ENCODE measurements at places on chromosomes 6 and 20.

DNA sequence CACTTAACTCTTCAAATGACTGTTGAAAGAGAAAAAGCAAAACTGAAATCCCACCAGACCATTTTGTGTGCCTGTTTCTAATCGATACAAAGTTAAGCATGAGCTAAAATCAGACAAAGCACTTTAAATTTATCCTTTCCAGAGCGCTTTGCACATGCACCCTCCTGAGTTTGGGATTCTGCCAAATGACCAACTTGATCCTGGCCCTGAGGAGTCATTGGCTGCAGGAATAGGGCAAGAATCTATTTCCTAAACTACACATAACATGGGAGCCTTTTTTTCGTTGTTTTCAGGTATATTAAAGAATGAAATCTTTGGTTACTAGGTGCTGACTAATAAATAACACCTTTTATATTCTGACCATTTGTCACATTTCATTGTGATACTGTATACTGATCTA lies 23.8 kb upstream of the MTHFD1L start:
- DNase-seq: no peak

DNA sequence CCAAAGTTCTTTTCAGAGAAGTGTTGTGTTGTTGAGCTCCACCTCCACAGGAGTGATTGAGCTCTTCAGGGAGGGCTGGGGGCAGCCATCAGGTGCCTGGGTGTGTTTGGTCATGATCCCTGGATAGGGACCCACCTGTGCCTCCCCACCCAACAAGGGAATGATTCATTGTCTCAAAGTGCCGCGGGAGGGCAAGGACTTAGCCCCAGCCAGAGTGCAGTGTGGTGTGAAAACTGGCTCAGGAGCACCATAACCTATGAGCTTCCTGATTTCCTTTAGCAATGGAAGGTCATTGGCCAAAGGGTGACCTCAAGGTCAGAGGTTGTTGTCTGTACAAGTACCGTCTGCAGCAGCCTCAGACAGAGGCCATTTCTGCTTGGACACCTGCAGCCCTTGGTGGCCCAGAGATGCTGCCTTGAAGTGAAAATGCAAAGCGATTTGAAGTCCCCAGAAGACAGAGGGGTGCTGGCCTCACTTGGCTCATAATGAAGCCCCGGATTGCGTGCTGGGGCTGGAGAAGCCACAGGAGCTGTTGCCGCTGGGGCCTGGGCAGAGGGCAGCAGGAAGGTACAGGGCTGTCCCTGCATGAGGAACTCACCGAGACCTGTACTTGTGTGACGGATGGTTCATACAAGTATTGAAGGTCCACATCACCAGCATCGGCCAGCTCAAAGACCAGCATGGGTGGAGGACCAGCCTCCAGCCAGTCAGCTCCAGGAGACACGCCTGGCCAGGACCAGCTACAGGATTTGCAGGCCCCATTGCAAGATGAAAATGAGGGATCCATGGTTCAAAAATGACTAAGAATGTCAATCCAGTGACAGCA lies 100.6 kb upstream of the DUSP22 start:
- DNase-seq: no peak

DNA sequence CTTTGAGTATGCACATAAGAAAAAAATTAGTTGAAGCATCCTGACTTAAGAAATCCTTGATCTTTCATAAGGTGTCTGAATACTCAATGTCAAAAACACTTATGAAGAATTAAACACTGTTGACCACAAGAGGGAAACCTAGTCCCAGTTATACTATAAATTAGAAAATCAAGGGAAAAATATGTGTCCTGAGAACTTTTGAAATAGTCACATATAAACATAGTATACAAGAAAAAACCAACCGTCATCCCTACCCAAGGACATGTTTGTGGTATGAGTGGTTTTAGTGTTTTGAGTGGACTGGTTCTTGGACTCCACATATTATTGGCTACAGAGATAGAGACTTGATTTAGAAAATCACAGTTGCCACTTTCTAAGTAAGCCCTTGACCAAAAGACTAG lies 7.6 kb upstream of the HLA-DRA start:
- no peak for DNase-seq

DNA sequence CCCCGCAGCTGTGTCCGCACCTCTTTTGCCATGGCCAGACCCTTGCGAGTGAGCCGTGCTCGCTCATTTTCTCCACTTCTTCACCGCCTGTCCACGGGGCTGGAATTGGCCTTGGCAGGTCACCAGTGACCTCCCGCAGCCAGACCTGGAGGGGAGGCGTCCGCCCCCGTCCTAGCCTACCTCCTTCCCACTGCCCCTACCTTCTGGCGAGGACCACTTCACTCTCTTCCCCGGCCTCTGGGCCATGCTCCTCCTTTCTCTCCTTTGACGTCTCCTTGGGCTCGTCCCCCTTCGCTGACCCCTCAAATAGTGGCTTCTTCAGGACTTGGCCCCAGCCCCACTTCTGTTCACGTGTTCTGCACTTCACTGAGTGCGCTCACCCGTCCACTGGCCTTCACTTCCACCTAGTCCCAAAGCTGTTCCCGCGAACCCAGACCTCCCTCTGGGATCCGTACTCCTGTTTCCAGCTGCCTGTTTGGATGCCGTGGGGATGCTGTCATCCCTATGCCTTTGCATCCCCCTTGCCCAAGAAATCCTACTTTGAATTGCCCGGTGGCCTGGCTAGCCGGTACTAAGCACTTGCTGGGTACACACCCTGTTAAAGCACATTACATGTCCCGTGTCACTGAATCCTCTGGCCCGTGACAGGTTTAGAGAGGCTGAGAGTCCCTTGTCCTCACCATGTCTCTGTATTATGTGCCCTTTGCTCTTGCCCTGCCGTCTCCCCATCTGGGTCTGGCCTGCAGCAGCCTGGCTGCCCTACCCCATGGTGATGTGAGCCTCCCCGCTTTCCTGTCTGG lies 33.0 kb downstream of the SPATA2 start:
- DNase-seq: no peak

GRCh38 chr6:33746036-33746600 lies 587 bp downstream of the IP6K3 start:
- no peak for DNase-seq

DNA sequence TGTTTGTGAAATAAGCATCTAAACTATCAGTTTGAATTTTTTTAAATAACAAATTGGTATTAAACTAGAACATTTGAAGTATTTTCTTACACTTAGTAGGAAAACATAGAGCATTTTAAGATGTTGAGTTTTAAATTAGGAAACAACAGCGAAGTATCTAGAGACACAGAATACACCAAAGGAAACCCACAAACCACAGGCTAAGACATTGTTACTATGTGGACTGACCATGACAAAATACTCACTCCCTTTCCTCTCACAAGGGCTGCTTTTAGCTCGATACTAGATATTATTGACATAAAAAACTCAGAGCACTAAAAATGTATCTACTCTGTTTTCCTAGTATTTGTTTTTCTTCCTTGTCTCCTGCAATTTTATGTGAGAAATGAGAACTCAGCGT lies 266.0 kb upstream of the CITED2 start:
- no peak for DNase-seq

DNA sequence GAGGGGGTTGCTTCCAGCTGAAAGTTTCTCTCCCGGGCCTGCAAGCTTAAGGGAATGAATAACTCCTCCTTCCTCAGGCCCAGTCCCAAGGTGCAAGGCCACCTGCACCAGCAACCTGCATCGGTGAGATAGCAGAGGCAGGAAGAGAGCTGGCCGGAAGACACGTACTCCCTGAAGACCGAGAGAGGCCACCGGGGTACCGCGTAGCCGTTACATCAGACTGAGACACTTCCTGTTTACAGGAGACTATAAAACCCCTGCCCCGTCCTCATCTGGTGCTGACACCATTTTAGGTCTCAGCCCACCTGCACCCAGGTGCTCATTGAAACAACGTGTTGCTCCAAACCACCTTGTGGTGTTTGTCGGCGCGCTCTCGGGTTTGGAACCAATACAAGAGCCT lies 60.5 kb upstream of the PRND start:
- DNase-seq: peak; percentile 55

- no peak for DNase-seq
These were observed 170.9 kb downstream of the GJA10 start for GRCh38 chr6:90065173-90065572.

DNA sequence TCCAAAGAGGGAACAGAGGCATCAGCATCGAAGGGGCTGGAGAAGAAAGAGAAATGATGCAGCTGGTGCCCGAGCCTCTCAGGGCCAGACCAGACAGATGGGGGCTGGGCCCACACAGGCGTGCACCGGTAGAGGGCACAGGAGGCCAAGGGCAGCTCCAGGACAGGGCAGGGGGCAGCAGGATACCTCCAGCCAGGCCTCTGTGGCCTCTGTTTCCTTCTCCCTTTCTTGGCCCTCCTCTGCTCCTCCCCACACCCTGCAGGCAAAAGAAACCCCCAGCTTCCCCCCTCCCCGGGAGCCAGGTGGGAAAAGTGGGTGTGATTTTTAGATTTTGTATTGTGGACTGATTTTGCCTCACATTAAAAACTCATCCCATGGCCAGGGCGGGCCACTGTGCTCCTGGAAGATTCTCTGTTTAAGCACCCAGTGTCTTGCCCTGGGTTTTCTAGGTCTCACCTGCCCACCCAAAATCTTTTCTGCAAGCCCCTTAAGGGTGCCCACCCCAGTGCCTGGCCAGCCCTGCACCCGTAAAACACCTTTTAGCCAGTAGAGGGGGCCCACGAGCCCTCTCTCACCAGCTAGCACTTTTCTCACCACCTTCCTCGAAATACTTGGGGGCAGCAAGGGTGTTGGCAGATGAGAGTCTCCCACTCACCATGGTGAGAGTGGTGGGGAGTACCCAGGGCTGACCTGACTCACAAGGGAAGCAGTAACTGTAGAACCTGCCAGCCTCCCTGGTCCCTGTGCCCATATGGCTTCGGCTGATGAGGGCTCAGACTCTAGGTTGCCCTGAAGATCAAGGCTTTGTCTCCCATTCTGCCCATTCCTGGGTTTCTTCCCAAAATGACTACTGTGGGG lies 35.7 kb upstream of the ID1 start:
- peak; percentile 70 for DNase-seq

DNA sequence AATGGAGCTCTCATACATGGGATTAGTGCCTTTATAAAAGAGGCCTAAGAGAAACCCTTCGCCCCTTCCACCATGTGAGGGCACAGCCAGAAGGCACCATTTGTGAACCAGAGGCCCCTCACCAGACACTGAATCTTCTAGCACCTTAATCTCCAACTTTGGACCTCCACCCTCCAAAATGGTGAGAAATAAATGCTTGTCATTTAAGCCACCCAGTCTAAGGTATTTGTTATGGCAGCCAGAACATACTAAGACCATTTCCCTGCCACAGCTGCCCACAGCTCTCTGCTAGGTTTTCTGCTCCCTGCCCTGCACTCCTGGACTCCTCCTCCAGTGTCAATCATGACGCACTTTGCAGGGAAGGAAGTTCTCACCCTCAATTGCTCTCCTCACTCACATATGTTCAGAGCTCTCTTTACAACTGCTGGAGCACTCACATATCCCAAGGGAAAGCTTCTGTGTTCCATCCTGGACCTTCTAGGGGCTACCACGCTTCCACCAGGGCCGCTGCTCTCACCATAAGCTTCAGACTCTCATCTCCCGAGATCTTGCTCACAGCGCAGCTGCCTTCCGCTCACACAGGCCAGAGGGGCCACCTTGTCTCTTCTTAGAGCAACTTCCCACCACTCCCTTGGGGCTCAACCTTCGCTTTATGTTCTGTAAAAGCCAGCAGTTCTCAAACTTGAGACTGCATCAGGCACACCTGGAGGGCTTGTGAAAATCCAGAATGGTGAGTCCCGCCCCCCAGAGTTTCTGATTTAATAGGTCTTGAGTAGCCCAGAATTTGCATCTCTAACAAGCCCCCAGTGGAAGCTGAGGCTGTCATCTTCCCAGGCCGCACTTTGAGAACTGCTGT lies 1.6 kb upstream of the LY86 start:
- DNase-seq: no peak

DNA sequence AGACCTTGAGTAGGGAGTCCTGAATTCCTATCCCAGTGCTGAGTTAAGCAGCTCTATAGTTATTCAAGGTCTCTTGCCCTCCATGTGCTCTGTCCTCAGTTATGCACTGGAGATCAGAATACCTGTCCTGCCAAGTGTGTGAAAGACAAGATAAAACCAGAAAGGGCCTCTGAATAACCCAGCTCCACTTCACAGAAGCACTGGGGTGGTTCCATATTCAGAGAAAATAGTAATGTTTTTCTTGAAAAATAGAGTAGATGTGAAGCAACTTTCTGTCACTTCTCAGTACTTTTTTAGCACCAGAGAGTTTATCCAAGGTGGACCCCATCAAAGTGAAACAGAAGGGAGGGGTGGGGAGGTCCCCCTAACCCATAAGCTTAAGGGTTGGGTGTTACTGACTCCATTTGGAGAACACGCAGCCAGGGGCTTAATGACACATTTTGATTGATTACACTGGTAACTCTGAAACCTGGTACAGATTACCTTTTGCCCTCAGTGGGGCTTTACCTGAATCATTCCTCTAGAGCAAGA lies 509.8 kb upstream of the JARID2 start:
- DNase-seq: no peak

DNA sequence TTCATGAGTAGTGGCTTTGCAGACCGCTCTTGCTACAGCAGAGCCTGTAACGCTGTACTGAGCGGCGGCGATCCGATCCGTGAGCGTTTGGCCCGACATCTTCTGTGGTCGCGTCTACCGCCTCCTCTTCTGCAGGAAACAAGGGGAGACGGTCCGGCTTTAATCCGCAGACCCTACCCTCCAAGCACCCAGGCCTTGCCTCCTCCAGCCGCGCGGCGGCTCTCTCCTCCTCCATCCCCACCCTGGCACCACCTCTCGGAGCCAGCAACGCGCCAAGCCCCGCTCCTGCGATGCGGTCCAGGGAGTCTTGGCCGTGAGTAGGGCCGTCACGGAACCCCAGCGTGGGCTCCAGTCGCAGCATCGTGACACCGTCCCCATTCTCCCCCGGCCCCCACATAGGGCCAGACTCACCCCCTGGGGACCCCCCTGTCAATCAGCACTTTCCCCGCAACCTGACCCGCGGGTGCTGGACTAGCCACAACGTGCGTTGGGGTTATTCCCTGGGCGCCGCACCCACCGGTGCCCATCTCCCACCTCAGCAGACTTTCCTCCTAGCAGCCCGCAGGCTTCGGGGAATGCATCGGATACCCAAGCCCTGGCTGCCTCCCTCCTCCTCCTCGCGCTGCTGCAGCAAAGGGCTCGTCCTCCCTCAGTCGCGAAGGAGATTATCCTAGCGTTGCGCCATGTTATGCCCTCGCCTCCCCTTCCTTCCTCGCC lies 914 bp downstream of the SNAP91 start:
- no peak for DNase-seq

DNA sequence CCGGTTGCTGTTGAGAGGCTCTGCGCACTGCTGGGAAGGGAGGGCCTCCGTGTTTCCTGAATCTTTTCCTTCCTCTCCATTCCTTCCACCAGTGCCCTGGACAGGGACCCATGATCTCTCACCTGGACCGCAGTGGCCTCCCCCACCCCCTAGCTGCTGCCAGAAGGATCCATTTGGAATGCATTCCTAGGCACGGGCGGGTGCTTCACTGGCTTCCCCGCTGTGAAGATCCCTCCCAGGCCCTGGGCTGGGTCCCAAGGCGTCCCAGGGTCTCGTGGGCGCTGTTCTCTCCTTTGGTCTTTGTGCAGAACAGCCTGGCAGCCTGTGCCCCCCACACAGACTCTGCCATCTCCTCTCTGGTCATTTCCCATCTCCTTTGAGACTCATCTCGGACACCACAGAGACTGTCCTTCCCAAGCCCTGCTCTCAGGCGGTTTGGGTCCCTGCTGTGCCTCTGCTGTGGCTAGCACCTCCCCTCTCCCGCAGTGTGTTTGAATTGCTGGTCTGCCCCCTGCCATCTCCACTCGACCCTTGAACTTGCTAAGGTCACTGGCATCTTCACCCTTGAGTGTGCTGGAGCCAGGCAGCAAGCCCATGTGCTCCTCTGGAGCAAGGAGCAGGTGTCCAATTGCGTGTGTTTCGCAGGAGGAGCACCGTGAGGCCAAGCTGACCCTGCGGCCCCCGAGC lies 59.0 kb downstream of the TCP11 start:
- DNase-seq: no peak

GRCh38 chr6:126040826-126041225 lies 54.5 kb downstream of the TRMT11 start:
- DNase-seq: no peak
